ENCODE measurements at places on chromosomes 1 and 21.

DNA sequence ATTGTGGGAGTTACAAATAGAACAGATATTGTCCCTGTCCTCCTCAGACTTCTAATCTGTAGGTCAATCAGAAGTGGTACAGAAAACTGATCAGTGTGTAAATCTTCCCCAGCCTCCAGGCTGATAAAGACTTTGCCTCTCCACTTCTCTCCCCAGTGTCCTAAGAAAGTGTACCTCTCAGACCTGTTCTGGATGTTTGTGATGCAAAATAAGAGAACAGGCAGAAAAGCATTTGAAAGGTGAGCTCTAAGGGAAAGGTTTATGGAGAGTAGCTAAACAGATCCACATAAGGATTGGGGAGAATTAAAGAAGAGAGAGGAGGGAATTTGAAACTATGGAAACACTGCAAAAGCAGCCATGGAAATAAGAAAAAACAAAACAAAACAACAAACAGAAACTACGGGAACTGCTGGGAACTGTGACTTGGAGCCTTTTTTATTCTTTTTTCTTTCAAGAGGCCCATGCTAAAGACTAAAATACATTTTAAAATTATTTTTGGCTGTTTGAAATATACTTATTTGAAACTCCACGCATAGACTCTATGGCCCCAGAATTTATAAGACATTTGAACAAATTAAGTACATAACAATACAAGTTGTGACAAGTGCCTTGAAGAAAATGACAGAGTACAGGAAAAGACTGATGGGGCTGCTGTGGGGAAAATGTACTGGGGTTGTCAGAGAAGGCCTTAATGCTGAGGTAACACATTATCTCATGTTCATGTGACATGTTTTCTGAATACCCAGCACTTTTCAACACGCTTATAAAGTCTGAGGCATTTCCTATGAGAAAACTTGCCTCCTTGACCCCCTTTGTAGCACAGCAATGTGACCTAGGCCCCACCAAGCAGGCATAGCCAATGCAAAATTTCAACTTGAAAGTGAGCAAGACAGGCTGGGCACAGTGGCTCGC lies 51.2 kb downstream of the TRAF5 start:
- no peak for DNase-seq

DNA sequence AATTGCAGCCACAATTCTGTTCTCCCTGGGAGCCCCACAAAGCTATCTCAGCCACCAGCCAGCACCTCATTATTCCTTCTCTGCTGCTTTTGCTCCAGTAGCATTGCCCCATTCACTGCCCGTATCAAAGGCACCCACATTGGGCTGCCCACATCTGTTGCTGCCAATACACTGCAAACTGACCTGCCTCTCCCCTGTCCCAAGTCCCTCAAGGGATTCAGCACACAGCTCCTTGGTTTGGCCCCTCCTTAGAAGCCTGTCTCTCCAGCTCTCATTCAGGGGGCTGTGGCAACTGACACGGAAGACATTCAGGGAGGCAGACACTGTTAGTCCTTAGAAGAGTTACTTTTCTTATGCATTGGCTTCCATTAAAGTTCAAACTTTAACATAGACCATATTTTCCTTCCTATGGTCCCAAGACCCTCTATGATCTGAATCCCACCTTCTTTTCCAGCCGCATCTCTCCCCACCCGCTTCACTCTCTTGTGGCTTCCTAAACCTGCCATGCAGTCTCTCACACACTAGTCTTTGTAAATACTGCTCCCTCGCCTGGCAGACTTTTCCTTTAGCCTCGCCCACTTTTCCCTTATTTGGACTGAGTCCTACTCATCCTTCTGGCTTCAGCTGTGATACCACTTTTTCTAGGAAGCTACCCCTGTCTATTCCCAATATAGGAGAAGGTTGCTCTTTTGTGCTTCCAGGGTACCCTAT lies 19.3 kb upstream of the KLHDC8A start:
- peak; percentile 34 for DNase-seq

DNA sequence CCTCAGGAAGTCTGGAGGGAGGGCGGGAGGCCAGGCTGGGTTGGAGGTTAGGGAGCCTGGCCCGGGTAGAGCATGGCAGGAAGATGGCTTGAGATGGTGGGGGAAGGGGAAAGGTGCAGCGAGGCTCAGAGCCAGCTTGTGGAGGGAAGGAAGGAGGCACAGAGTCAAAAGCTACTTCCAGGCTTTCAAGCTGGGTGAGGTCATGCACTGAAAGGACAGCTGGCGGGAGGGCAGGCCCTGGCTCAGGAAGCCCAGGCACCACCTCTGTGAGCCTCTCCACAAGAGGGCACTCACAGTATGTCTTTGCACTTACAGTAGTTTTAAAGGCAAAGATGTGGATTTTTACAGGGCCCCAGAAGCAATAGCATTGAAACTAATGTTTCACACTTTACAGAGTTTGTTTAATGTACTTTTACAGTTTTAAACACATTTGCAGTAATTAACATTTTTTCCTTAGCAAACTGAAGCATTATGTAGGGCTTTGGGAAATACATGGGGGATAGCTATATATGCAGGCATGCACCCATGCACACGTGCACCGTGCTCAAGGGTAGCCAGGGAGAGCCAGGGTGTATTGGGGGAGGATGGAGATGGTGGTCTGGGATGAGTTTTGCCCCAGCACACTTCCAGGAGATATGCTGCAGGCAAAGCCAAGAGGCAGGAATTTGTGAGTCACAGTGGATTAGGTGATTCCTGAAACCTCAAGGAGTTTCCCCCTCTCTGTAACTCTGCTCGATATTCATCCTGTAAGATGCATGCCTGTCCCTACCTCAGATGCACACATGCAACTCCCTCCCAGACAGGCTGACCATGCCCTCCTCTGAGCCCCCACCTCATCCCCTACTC lies 6.1 kb upstream of the ADAM15 start:
- peak; percentile 85 for DNase-seq

DNA sequence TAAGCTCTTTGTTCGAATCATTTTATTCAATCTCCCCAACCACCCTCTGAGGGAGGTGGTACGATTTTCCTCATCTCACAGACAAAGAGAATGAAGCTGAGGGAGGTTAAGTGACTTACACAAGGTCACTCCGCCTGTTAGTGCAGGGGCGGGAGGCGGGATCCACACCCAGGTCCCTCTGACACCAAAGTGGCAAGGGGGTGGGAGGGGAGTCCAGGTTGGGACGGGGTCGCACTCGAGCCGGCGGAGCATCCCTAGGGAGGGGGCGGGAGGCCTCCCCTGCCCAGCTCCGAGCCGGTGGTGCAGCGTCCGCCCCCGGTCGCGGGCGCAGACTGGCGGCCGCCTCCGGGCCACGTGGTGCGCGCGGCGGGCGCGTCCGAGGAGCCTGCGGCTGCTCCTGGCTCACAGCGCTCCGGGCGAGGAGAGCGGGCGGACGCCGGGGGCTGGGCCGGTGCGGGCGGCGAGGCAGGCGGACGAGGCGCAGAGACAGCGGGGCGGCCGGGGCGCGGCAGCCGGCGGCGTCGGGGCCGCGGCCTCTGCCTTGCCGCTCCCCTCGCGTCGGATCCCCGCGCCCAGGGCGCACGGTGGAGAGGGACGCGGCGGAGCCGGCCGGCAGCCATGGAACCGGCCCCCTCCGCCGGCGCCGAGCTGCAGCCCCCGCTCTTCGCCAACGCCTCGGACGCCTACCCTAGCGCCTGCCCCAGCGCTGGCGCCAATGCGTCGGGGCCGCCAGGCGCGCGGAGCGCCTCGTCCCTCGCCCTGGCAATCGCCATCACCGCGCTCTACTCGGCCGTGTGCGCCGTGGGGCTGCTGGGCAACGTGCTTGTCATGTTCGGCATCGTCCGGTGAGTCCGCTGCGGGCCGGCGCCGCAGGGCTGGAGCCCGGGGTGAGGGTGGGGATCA lies at the start of gene OPRD1:
TSS of gene OPRD1 (plus strand) at position 405 of the 903 bp plus-strand sequence. CDS start at position 619, 214 bp downstream.
- DNase-seq = no peak
